ENCODE measurements at places on chromosomes 7 and 10. TPM values are rescaled to one million over a fixed set of nuclear protein-coding genes. Genes with fewer than 3 reads are reported as not detected.

Gene GBX1
- total RNA-seq, result 1.3 TPM

DNA sequence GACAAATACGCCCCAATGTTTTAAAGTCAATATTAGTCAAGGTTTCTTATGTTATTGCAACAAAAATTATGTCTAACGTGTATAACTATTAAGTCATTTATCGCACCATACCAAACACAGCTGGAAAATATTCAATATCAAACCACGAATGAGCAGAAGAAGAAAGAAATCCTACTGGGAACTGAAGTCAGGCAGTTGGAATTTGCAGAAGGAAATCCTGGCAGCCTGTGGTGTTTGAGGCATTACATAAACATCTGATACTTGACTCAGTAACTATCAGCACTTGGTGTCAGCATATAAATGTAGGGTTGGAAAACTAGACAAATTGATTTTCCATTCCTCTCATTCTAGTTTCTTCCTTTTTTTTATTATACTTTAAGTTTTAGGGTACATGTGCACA, 83.4 kb upstream of the NUPR2 start:
- no peak for DNase-seq

Gene CLDN4
- total RNA-seq, result 0.20 TPM

- DNase-seq, result no peak
These were observed 63.2 kb downstream of the CCNY start for GRCh38 chr10:35399414-35400009.

DNA sequence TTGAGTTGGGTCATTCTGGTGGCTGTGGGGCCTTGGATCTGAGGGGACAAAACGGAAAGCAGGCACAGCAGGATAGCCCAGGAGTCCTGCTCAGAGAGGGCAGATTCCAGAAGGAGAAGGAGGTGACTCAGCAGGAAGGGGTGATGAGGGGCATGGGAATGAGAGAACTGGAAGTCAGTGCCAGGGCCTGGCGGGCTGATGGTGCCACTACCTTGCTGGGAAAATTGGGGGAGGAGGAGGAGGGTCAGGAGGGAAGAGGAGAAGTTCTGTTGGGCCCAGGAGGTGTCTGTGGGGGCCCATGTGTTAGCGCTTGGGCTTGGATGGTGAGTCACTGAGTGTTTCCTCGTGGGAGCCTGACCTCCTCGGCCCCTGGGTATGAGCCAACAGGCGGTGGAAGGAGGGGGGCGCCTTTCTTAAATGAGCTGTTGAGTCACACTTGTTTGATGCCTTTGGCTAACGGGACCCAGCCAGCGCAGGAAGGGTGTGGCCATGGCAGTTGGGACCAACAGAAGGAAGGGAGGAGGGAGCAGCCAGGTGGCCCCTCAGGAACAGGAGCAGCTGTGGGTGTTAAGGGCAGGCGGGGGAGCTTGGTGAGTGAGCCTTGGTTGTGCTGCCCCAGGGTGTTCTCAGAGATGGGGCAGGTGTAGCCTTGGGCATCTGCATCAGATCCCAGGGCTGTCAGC, 130.0 kb upstream of the BTBD16 start:
- DNase-seq, result peak; percentile 46

Gene NKX1-2
- total RNA-seq, result 1.3 TPM

Gene NAT16
- total RNA-seq, result 0.40 TPM

Gene GIMAP1
- total RNA-seq, result 6.0 TPM

- no peak for DNase-seq
These were observed 143.2 kb downstream of the PRKG1 start for GRCh38 chr10:51217505-51217904.

GRCh38 chr10:68235581-68235980, 3.7 kb upstream of the ATOH7 start:
- no peak for DNase-seq

DNA sequence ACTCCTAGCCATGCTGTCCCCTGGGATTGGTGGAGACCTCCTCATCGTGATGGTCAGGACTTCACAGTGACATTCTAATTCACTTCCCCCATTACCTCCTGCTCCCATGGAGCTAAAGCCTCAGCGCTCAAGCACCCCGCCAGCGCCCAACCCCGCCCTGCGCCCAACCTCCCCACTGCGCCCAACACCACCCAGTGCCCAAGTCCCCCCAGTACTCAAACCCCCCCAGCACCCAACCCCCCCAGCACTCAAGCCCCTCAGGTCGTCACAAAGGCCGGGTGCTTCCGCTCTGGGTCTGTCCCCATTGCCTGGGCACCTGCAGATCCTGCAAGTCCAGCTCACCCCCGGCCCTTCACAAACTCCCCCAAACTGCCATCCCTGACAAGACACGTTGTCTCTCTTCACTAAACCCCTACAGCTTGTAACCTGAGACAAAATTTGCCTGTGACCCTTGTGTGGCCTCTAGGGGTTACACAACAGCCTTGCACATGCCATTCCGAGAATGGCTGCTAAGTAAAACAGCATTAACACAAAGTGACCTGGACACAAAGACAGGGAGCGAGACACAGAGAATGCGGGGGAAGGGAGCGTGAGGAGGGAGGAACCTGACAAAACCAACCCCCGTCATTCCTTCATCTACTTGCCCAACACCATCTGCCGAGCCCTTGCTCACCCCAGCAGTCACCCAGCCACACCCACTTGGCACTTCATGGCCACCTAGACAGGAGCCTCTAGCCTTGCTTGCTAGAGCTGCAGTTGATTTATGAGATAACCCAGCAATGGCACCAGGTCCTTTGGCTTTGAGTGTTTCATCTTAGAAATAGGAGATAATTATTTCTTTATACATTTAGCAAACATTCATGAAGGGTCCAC, 107.8 kb downstream of the ADARB2 start:
- DNase-seq, result no peak

Gene LRRD1
- total RNA-seq, result 0.39 TPM

Gene DKK1
- total RNA-seq, result 7.8 TPM

Gene PHKG1
- total RNA-seq, result 7.9 TPM

Gene GOLGA7B
- total RNA-seq, result 5.8 TPM

Gene MYO3A
- 4.5 TPM for total RNA-seq

GRCh38 chr10:60376221-60377041, 13.2 kb downstream of the ANK3 start:
- DNase-seq, result no peak
